ENCODE measurements at places on chromosomes 6 and 20.

- DNase-seq = no peak
Measured at GRCh38 chr20:9518576-9519175, 4.3 kb downstream of the LAMP5 start.

DNA sequence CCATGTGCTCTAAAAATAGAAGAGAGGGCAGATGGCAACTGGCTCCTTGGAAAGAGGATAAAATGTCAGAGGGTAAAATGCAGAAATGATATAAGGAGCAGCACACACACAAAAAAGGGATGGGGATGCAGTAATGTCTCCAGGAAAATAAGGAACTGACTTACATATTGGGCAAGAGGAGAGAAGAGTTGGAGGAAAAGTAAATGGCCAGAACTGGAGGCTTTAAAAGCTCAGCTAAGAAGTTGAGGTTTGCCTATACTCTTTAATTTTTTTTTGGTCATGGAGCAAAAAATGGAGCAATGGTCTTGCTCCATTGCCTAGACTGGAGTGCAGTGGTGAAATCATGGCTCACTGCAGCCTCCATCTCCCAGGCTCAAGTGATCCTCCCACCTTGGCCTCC is 93.7 kb downstream of the SULF2 start:
- DNase-seq = no peak

- no peak for DNase-seq
Measured at GRCh38 chr20:2707353-2708072, 14.9 kb downstream of the EBF4 start.

DNA sequence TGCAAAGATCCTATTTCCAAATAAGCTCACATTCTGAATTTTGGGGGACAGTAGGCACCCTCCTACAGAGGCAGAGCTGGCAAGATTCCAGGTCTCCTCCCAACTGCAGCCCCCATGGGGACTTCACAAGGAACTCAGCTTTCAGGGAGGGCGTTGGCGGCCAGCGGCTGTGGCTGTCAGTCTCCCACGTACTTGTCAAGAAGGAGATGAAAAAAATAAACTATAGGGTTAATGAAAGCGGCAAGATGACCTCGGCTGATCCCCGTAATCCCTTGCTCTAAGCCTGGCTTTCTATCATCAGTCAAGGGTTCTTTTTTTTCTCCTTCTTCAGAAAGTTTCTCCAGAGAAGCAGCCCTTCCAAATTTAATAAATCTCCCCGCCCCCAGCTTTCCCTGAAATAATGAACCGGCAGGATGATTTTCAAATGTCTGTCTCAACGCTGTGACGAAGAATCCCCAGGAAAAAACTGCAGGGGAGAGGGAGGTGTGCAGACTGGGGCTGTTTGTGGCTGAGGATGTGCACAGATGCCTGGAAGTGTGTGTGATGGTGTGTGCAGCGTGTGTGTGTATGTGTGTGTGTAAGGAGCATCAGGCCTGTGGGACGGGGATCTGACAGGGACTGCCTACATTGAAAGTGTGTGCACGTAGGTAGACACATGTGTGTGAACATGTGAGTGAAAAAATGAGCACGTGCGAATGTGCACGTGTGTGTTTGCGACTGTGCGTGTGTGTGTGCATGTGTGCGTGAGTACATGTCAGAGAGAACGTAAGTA is 78.7 kb downstream of the SLC2A10 start:
- no peak for DNase-seq

- DNase-seq = no peak
Measured at GRCh38 chr6:105881608-105882007, 204.5 kb upstream of the PRDM1 start.

DNA sequence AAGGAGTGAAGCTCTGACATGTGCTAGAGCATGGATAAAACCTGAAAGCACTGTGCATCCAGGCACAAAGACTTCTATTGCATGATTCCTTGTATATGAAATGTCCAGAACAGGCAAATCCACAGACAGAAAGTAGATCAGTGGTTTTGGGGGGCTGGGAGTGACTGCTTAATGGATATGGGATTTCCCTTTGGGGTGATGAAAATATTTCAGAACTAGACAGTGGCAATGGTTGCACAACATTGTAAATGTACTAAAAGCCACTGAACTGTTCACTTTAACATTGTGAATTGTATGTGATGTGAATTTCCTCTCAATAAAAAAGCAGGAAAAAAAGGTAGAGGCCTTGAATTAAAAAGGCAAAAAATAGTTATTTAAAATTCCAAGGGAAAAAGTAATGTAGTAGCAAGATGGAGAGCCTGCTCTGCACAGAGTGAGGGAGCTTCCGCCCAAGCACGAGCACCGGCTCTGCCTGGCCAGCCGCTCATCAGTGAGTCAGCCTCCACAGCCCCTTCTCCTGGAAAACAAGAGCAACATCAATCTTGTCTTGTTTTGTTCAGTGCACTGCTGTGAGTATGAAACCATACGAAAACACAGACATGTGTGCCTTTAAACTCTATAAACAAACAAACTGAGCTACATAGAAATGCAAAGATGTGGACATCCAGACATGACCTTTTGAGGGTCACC is 74.6 kb upstream of the THBS2 start:
- DNase-seq = no peak

- no peak for DNase-seq
Measured at GRCh38 chr20:16846006-16846405, 97.8 kb downstream of the OTOR start.

GRCh38 chr20:40521962-40522361 is 167.1 kb downstream of the MAFB start:
- no peak for DNase-seq

- no peak for DNase-seq
Measured at GRCh38 chr20:24769878-24770627, 179.0 kb upstream of the CST7 start.

- DNase-seq = no peak
Measured at GRCh38 chr20:63205896-63206295, 10.0 kb downstream of the YTHDF1 start.

DNA sequence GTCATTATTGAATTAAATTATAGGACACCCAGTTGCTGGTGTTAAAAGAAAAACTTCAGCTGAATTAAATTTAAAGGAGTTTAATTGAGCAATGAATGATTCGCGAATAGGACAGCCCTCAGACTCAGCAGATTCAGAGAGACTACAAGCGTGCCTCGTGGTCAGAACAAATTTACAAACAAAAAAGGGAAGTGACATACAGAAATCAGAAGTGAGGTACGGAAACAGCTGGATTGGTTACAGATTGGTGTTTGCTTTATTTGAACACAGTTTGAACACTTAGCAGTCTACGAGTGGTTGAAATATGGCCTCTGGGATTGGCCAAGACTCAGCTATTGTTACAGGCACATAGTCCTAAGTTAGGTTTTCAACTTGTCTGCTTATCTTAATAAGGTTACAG is 25.8 kb upstream of the TNFRSF21 start:
- DNase-seq = no peak

All from frontal cortex (tissue), 4 donors.